Hepatocyte (in vitro differentiated cells): ENCODE measurements at places on chromosomes 12 and 14. TPM values are rescaled to one million over a fixed set of nuclear protein-coding genes. Genes with fewer than 3 reads are reported as not detected.

GSC gene
- 0.17 TPM in 1 of 2 replicates, not detected in the other for total RNA-seq

- no peak overlapping the region for H3K4me3 ChIP-seq
- no peaks in the 10 kb centered on the region for H3K4me1 ChIP-seq
- no peaks in the 10 kb centered on the region for H3K27me3 ChIP-seq
- DNase-seq: no peak
- H3K36me3 ChIP-seq: no peaks in the 10 kb centered on the region
- no peak overlapping the region for H3K27ac ChIP-seq
Measured at GRCh38 chr12:22447223-22447622, 97.1 kb downstream of the C2CD5 start.

PZP gene
- 0.08 and 0.10 TPM in 2 replicates for total RNA-seq

DNA sequence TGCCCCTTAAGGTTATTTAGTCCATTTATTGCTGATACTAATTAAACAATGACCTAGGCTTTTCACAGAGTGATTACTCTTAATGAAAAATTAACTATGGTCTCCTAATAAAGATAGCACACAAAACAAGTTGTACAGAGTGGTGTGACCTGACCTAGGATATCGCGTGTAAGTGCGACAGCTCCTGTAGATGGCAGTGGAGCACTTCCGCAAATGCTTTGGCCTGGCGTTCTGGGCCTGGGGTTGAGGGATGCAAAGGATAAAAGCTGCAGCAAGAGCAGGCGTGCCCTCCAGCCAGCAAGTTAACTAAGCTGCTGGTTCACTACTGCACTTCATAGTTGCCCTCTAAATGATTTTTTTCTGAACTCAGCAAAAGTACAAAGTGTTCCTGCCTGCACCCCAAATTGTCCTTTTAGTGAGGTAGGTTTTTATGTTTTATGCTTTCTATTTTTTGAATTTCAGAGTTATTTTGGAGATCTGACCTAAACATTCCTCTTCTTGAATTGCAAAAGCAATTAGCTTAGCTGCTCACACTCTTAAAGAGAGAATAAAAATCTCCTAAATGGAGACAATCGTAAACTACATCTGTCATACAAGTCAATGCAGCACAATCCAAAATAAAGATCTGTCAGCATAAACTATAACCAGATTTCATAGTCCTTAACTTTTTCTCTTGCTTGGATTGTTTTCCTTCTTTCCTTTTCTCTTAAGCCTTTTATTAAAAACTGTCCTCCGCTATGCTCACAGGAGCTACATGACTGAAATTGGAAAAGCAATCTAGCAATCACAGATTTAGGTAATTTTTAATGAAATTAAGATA lies 379.6 kb downstream of the LRIG3 start:
- no peak overlapping the region for H3K4me3 ChIP-seq
- H3K36me3 ChIP-seq: no peaks in the 10 kb centered on the region
- DNase-seq: peak; percentile 89
- peaks cover 12% of the 10 kb centered on the region for H3K4me1 ChIP-seq

GRCh38 chr12:79250960-79251755 lies 386.6 kb downstream of the SYT1 start:
- DNase-seq: no peak
- H3K4me3 ChIP-seq: no peak overlapping the region
- no peaks in the 10 kb centered on the region for H3K36me3 ChIP-seq

GRCh38 chr12:47147739-47148138 lies 68.0 kb upstream of the AMIGO2 start:
- no peak for DNase-seq
- H3K27me3 ChIP-seq: no peaks in the 10 kb centered on the region
- H3K4me3 ChIP-seq: no peak overlapping the region
- H3K4me1 ChIP-seq: no peaks in the 10 kb centered on the region

CD163L1 gene
- 0.84 and 1.7 TPM in 2 replicates for total RNA-seq

- no peaks in the 10 kb centered on the region for H3K27me3 ChIP-seq
- H3K4me3 ChIP-seq: no peak overlapping the region
- DNase-seq: no peak
- H3K27ac ChIP-seq: no peak overlapping the region
- no peaks in the 10 kb centered on the region for H3K36me3 ChIP-seq
Measured at GRCh38 chr12:117489671-117490070, 128.2 kb upstream of the NOS1 start.

RBP5 gene
- 11.1 and 16.2 TPM in 2 replicates for total RNA-seq

DNA sequence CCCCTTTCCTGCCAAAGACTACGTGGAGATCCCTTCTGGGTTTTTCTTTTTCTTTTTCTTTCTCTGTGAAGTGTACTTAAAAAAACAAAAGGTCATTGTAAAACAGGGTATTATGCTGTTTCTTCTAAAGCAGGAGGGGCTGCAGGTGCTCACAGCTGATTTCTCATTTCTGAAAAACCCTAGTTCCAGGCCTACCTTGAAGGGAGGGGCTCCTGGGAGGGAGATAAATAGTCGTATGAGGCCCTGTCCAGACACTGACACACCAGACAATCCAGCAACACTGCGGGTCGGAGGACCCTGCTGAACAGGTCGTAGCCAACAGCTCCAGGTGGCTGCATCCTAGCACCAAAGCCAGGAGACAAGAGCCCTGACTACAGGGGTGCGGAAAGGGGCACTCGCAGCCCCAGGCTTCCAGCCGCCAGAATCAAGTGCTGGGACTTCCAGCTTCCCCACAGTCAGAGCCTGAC lies 41.1 kb downstream of the PSMA6 start:
- no peak overlapping the region for H3K4me3 ChIP-seq
- H3K36me3 ChIP-seq: no peaks in the 10 kb centered on the region
- H3K27ac ChIP-seq: peak overlapping the region; percentile 95
- DNase-seq: peak; percentile 35

- H3K27ac ChIP-seq: peak overlapping the region; percentile 86
- no peaks in the 10 kb centered on the region for H3K36me3 ChIP-seq
- peaks cover 27% of the 10 kb centered on the region for H3K4me1 ChIP-seq
Measured at GRCh38 chr12:132449565-132450417, 40.2 kb upstream of the FBRSL1 start.

DNA sequence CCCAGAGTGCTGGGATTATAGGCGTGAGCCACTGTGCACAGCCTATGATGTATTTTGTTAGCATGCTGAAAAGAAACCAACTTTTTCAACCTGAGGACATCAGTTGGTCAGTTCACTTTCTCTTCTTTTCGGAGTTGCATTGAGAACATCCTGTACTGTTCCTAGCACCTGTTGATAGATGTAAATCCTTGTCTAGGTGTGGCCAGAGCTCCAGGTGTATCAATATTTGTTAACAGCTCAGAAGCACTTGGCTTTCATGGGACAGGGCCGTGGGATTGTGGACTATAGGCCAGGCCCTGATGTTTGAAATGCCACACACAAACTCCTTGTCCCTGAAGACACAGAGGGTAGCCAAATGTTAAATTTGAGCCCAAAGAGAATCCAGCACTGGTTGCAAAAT lies 14.9 kb downstream of the HCAR2 start:
- H3K4me3 ChIP-seq: no peak overlapping the region
- no peaks in the 10 kb centered on the region for H3K36me3 ChIP-seq
- H3K27me3 ChIP-seq: no peaks in the 10 kb centered on the region
- DNase-seq: no peak
- peak overlapping the region; percentile 40 for H3K27ac ChIP-seq

GRCh38 chr12:33876618-33877017 lies 145.7 kb upstream of the ALG10 start:
- H3K36me3 ChIP-seq: no peaks in the 10 kb centered on the region
- no peak for DNase-seq
- no peaks in the 10 kb centered on the region for H3K27me3 ChIP-seq
- no peak overlapping the region for H3K4me3 ChIP-seq
- no peaks in the 10 kb centered on the region for H3K4me1 ChIP-seq
- H3K27ac ChIP-seq: no peak overlapping the region

SERPINA5 gene
- 88.8 and 109 TPM in 2 replicates for total RNA-seq

SRRM4 gene
- 0.03 and 0.08 TPM in 2 replicates for total RNA-seq

KRT75 gene
- total RNA-seq: not detected in 2 replicates

SYNDIG1L gene
- total RNA-seq: not detected in 2 replicates

DNA sequence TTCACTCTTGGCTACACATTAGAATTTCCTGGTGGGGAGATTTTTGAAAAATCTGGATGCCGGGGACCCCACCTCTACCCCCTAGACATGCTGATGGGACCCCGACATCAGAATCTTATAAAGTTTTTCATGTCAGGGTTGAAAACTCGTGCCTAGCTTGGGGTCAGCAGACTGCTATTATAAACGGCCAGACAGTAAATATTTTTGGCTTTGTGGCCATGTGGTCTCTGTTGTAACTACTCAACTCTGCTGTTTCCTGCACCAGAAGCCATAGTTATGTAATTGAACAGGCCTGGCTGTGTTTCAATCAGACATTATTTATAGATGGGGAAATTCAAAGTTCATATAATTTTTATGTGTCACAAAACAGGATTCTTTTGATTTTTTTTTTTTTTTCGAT lies 41.6 kb downstream of the ACACB start:
- no peak for DNase-seq
- no peaks in the 10 kb centered on the region for H3K27me3 ChIP-seq
- no peak overlapping the region for H3K4me3 ChIP-seq

GRCh38 chr14:34036319-34036766 lies 85.5 kb upstream of the EGLN3 start:
- no peaks in the 10 kb centered on the region for H3K27me3 ChIP-seq
- no peak for DNase-seq
- no peak overlapping the region for H3K4me3 ChIP-seq
- peak overlapping the region; percentile 22 for H3K27ac ChIP-seq
- no peaks in the 10 kb centered on the region for H3K36me3 ChIP-seq
- H3K4me1 ChIP-seq: peaks cover 13% of the 10 kb centered on the region

DNA sequence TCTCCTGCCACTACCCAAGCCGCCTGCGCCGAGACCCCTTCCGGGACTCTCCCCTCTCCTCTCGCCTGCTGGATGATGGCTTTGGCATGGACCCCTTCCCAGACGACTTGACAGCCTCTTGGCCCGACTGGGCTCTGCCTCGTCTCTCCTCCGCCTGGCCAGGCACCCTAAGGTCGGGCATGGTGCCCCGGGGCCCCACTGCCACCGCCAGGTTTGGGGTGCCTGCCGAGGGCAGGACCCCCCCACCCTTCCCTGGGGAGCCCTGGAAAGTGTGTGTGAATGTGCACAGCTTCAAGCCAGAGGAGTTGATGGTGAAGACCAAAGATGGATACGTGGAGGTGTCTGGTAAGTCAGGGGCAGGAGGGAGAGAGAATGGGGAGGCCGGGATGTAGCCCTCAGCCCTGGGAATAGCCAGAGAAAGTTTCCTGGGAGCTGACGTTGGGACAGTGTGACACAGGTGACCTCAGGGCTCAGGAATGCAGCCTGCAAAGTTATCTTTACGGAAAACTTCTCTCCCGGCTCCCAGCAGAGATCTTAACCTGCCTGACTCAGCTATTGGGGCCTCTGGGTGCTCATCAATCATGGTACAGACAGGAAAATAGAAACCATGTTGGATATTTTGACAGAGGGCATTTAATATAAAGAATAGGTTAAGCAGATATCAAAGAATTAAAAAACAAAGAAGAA lies 747 bp downstream of the HSPB8 start:
- peak overlapping the region; percentile 12 for H3K4me3 ChIP-seq
- no peaks in the 10 kb centered on the region for H3K27me3 ChIP-seq
- H3K36me3 ChIP-seq: no peaks in the 10 kb centered on the region
- H3K27ac ChIP-seq: peak overlapping the region; percentile 95

DNA sequence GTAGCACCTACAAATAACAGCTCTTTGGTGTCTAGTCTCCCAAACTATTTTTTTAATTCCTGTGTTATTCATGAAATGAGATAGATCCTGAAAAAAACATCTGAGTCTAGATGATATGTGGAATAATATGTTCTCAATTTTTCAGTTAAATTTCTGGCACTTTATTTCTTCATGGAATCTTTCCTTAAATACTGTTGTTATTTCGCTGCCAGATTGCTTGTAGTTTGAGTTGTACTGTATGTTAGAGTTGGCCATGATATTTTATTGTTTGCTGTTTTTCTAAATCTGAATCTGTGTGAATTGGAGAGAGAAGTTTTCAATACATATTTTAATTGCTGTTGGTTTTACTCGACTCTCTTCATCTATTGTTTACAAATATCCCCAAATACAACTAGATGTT lies 500.5 kb downstream of the EGLN3 start:
- no peak overlapping the region for H3K4me3 ChIP-seq
- no peaks in the 10 kb centered on the region for H3K36me3 ChIP-seq
- peaks cover 7% of the 10 kb centered on the region for H3K4me1 ChIP-seq
- no peak overlapping the region for H3K27ac ChIP-seq
- no peaks in the 10 kb centered on the region for H3K27me3 ChIP-seq
- DNase-seq: no peak

E2F7 gene
- 3.5 TPM in 2 replicates for total RNA-seq

KLHL33 gene
- not detected in 2 replicates for total RNA-seq

KERA gene
- 0.10 TPM in 1 of 2 replicates, not detected in the other for total RNA-seq

GARIN6 gene
- not detected in 2 replicates for total RNA-seq

DNA sequence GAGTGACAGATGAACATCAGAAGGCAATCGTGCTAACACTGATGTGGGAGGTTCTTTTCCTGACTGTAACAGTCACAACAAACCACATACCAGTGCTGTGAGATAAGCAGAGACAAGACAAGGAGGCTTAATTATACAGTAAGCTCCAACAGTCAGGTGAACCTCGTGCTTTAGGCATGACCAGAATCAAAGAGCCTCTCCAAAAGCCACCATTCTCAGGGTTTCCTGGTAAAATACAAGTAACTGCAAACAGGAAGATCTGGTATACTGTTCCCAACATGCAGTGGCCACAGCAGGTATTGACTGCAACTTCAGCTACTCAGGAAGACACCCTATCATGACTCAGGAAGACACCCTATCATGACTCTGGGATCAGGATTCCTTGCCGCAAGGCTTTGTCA lies 47.3 kb upstream of the GTF2A1 start:
- H3K27ac ChIP-seq: peak overlapping the region; percentile 24
- no peak overlapping the region for H3K4me3 ChIP-seq
- H3K4me1 ChIP-seq: no peaks in the 10 kb centered on the region
- H3K27me3 ChIP-seq: no peaks in the 10 kb centered on the region

DNA sequence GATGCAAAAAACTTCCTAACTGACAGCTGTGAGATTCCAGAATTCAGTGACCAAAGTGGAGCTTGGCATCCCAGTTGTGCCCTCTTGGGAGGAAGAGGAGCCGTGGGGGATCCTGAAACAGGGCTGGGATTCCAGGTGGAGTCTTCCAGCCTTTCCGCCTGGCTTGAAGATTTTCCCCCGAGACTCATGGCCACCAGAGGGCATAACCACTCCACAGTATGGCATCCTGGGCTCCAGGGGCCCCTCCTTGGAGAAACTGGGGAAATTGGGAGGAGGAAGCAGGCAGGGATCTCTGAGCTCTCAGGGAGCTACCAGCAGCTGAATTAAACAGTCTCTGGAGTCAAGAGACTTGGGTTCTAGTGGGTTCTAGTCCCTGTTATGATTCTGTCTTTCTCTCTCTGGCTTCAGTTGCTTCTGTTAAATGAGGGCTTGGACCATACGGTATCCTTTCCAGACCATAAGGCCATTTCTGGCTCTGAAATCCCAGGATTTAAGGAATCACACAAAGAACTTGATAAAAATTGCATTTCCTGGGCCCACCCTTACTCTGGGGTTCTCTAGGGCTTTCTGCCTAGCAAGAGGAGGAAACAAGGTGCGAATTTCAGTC lies 2.6 kb upstream of the TAMALIN start:
- no peaks in the 10 kb centered on the region for H3K36me3 ChIP-seq
- no peak overlapping the region for H3K27ac ChIP-seq
- peak; percentile 68 for DNase-seq
- peaks cover 5% of the 10 kb centered on the region for H3K4me1 ChIP-seq
